ENCODE measurements at places on chromosomes 7 and 10. TPM values are rescaled to one million over a fixed set of nuclear protein-coding genes. Genes with fewer than 3 reads are reported as not detected.

The VWC2 gene
- 0.03 TPM for total RNA-seq

The A1CF gene
- total RNA-seq = not detected

The SPDYE5 gene
- not detected for total RNA-seq

- no peak for DNase-seq
These were observed 45.2 kb upstream of the SEMA3D start for GRCh38 chr7:85232068-85232467.

GRCh38 chr10:57336341-57336740, 931.4 kb downstream of the IPMK start:
- no peak for DNase-seq

DNA sequence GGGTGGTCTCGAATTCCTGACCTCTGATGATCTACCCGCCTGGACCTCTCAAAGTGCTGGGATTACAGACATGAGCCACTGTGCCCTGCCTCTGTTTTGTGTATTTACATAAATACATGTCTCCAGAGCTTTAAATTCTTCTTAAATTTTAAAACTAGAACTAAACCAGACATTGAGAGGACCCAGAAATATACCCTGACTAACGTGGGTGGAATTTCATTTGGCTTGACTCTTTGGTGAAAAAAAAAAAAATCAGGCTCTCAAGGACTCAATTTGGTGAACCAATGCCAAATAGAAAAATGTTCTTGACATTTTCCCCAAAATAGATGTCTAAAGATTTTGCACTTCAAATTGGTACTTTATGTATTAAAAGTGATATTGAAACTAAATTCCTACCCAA, 16.6 kb upstream of the FAS start:
- no peak for DNase-seq
